ENCODE measurements at places on chromosomes 12 and 14. TPM values are rescaled to one million over a fixed set of nuclear protein-coding genes. Genes with fewer than 3 reads are reported as not detected.

Gene PTPRR
- total RNA-seq = not detected

Gene TCL1A
- total RNA-seq = not detected

Gene SOX5
- total RNA-seq = not detected

Gene SLC7A8
- total RNA-seq = 0.40 TPM

Gene BHLHE41
- not detected for total RNA-seq

Gene DNAJC22
- total RNA-seq = not detected

Gene IL23A
- total RNA-seq = 45.9 TPM

Gene CCDC197
- total RNA-seq = not detected

Gene CSRP2
- total RNA-seq = 0.25 TPM

Gene NEUROD4
- total RNA-seq = not detected

Gene RIPK3
- 8.2 TPM for total RNA-seq

Gene LYZ
- not detected for total RNA-seq

Gene ATXN7L3B
- total RNA-seq = 19.2 TPM

Gene PGF
- total RNA-seq = 0.17 TPM

Gene TAS2R10
- not detected for total RNA-seq

Gene TMEM117
- 1.5 TPM for total RNA-seq

Gene NRIP2
- not detected for total RNA-seq

Gene NPFF
- total RNA-seq = not detected

Gene OR8S1
- total RNA-seq = not detected

Gene PPM1H
- 0.13 TPM for total RNA-seq

All from activated CD8-positive, alpha-beta memory T cell treated with anti-CD3 and anti-CD28 coated beads for 36 hours (primary cell).